ENCODE measurements at places on chromosomes 16 and 17. TPM values are rescaled to one million over a fixed set of nuclear protein-coding genes. Genes with fewer than 3 reads are reported as not detected.

The SLC12A3 gene
- not detected for total RNA-seq

The OSGIN1 gene
- 0.90 TPM for total RNA-seq

The ABCC11 gene
- total RNA-seq, result under 0.01 TPM

The CCDC78 gene
- total RNA-seq, result 0.56 TPM

The XAF1 gene
- total RNA-seq, result 1.7 TPM

The PPY gene
- total RNA-seq, result not detected

The SUPT4H1 gene
- 83.6 TPM for total RNA-seq

The SEPTIN12 gene
- not detected for total RNA-seq

The HS3ST3A1 gene
- 7.5 TPM for total RNA-seq

The AOC3 gene
- total RNA-seq, result not detected

The TOP2A gene
- 68.5 TPM for total RNA-seq

The CCL16 gene
- total RNA-seq, result not detected

The TOM1L1 gene
- total RNA-seq, result 20.1 TPM
